ENCODE measurements at places on chromosomes 3 and 15.

DNA sequence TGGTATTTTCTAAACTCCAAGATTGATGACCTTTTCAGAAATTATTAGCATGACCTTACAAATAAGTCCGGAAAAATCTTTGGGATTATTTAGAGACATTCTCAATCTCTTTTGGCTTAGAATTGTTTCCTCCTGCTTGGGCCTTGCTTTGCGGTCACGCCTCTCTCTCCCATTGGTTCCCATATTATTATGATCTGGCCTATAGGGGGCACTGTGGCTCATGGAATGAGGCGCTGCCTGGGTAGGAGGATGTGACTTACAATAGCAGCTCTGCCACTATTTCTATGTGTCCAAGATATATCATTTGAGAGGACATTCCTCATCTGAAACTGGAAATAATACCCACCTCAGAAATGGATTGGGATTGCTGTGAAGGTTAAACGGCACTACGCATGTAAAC is 464.9 kb downstream of the MFSD1 start:
- no peak for DNase-seq

DNA sequence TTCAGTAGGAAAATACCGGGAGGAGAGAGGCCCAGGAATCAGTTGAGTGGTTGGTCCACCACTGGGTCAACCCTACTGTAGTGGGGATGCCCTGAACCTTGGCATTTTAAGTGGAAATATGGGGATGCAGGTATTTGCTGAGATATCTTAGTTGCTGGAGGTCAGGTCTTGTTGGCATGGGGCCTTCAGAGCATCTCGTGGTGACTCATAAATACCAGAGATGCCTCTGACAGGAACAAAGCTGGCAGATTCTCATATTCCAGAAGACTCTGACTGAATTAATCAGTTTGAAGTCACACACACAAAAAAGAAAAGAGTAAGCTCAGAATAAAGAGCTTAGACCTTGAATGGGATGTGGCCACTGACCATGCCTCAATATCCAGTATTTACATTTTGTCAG is 91.6 kb downstream of the CACNA2D3 start:
- no peak for DNase-seq

- DNase-seq = no peak
These were observed 36.4 kb downstream of the MB21D2 start for GRCh38 chr3:192881159-192881786.

DNA sequence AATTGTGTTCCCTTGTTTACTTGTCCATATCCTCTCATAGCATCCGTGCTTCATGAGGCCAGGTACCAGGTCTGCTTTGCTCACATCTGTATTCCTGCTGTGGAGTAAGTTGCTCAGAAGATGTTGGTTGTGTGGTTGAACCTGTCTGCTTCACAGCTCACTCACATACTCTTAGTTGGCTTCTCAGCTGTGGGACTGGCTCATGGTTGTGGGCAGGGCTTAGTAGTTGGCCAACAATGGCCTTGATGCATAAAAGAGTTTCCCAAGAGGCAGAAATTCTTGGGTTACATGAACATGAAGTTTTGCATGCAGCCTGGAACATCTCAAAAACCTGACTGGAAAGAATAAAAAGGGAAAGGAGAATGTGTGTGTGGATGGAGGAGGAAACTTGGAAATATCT is 17.0 kb downstream of the CELF6 start:
- DNase-seq = no peak

GRCh38 chr3:124993466-124993865 is 58.9 kb upstream of the MUC13 start:
- DNase-seq = no peak

DNA sequence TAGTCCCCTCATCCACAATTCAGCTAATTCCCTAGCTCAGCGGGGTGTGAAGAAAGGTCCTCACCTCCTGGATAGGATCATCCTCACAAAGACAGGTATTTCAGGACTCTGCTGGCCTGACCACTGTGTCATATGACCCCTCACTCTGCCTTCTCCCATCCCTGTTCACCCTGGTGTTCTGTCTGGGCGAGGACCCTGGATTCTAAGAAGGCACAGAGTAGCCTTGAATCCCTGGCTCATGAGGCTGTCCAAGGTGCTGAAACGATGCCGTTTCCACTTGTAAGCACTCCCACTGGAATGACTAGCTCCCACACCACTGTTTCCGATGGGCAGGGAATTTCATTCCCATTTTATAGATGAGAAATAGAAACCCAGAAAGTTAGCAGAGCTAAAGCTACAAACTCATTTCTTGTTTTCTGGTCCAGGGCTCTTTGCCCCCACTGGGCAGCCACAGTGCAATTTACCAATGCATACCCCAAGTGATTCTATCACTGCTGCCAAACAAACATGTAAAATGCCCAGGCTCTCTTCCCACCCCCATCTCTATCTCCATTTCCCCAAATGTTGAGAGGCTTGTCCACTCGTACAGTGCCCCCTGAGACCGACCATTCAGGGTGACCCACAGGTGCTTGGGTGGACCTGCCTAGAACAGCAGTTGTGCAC is 83.2 kb downstream of the RAB11A start:
- DNase-seq = no peak

GRCh38 chr3:38229036-38229435 is 36.6 kb upstream of the SLC22A13 start:
- DNase-seq = no peak

DNA sequence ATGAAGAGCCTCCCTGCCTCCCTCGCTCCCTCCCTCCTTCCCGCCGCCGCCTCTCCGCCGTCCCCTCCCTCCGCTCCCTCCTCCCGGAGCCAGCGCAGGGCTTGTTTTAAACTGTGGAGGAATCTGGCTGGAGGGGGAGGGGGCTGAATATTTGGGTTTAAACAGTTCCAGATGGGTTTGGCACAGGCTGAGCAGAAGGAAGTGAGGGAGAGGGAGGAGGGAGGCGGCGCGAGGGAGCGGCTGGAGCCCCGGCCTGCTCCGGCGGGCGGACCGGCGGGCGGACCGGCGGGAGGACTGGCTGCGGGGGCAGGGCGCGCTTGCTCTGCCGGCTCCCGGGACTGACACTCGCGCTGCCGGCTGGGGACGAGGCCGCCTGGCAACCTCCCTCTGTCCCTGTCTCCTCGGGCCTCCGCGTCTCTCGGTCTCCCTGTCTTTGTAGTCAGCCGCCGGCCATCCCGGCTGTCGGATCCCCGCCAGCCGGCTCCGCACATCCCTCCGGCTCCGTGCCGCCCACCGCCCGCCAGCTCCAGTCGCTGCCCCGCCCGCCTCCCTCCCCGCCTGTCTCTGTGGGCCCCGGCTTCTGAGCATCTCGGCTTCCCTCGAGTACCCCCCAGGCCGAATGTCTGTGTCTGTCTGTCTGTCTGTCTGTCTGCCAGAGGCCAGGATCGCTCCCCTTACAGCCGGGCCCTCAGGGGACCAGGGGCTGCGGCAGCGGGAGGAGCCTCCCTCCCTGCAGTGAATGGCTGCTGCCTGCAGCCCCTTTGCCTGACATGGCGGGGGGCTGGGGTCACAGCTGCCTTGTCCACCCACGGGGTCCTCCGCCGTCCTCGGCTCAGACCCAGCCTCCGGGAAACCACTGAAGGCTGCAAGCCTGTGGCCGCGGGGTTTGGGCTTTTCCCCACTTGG is 7.6 kb downstream of the EPHB3 start:
- DNase-seq = no peak

- DNase-seq = no peak
These were observed 64.5 kb downstream of the CORO2B start for GRCh38 chr15:68643216-68643830.

GRCh38 chr15:27693280-27693679 is 405.8 kb downstream of the OCA2 start:
- DNase-seq = no peak

DNA sequence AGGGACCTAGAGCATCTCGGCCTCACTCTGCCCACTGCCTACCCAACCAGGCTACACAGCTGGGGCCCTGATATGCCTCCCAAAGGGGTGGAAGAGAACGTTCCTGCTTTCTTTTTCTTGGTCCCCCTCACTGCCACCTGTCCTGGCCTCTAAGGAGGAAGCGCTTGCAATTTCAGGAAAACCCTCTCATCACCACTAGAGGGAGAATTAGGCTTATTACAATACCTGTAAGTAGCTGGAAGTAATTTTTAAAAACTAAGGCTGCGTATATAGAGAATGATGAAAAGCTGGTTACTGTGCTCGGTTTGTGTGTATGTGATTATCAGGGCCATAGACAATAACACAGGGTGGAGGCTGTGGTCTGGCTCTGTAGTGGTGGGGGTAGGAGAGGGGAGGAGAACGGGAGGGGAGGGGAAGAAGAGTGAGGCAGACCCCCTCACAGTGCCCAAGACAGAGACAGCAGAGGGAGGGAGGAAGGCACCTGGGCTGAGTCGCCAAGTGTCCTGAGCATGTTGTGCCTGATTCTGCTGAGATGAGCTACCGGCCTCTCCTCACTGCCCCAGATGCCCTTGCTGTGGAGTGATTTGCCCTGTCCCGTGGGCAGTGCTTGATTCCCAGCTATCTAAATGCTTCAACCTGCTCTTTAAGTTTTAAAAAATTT is 3.3 kb downstream of the GABRG3 start:
- DNase-seq = no peak

DNA sequence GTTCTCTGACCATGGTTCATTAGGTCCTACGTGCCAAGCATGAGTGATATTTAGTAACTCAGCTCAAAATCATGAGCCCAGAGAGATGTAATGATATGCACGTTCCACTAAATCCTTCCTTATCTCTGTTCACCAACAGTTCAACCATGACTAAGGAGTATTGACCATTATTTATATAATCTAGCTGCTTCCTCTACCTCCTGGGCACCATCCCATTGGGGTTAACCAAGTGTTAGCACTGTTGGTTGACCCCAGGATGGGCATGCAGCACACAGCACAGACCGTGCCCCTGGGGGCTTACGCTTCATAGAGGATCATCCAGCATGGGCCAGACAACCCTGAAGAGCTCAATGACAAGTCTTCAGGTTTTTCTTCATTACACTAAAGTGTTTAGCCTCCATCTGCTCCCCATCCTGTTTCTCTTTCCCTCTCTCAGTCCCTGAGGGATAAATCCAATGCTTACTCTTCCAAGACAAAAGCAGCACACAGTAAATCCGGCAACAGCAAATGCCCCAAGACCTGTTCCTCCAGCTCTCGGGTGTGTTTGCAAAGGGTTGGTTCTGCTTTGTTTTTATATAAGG is 10.4 kb downstream of the FAM174B start:
- DNase-seq = no peak

DNA sequence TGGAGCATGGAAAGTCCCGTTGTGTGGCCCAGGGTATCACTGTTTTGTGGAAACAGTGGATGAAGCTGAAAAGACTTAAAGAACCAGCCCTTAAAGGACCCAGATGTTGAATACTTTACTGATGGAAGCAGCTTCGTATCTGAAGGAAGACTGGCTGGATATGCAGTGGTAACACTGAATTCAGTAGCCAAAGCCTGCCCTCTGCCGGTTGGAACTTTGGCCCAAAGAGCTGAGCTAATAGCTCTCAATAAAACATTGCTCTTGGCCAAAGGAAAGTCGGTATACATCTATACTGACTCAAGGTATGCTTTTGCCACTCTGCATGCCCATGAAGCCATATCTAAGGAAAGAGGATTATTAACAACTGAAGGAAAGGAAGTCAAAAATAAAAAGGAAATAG is 885.4 kb downstream of the PDCD6IP start:
- DNase-seq = no peak

- DNase-seq = no peak
These were observed 113.0 kb downstream of the RPL22L1 start for GRCh38 chr3:170757038-170757437.

GRCh38 chr15:68504681-68505170 is 72.8 kb upstream of the ITGA11 start:
- DNase-seq = no peak

DNA sequence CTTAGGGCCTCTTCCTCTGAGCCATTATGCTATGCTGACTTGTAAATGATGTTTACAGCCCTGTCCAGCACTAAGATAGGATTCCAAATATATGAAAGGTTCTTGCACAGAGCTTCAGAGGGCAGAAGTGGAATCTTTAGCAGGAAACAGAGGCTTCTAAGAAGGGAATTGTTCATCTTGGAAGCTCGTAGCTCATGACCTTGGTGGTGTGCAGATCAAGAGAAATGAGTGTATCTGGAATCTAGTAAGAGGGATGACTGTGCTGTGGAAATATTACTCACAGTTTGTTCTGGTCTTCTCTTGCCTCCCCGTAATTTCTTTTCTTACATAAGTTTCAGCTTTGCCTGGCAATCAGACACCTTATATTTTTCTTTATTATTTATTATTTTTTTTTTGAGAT is 175.8 kb downstream of the SPATA16 start:
- DNase-seq = no peak

GRCh38 chr15:98455904-98456303 is 192.4 kb upstream of the IGF1R start:
- DNase-seq = no peak

DNA sequence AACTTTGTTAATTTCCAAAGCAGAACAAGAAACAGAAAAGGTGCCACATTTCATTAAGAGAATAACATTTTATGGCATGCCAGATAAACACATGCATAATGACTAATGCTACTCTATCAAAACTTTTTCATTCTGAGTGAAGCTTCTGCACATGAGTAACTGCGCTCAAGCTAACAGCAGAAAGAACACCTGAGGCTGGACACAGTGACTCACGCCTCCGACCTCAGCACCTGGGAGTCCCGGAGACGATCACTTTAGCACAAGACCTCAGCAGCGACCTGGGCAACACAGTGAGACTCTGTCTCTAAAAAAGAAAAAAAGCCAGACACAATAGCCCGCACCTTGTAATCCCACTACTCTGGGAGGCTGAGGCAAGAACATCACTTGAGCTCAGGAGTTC is 70.6 kb downstream of the ACAP2 start:
- DNase-seq = no peak

- no peak for DNase-seq
These were observed 30.9 kb upstream of the PCSK6 start for GRCh38 chr15:101520395-101520794.

- DNase-seq = no peak
These were observed 79.2 kb downstream of the LIPC start for GRCh38 chr15:58510715-58511598.

DNA sequence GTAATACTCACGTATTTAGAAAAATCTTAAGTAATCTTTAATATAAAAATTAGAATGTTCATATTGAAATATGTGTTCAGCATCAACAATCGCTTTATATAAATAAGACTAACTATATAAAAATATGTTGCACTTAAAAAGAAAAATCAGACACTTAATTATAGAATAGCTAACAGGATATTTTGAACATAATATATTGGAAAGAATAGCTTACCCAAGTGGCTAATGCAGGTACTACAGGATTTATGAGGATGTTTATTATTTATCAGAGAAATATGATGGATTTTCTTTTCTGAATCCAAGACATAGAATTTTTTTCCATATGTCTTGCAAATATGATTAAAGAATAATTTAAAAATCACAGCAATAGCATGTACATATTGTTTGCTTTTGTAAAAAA is 567.9 kb upstream of the GBE1 start:
- DNase-seq = no peak
